CD4-positive, alpha-beta T cell treated with Interleukin-6 at 100 ng/mL for 8 hours (primary cell): ENCODE measurements at places on chromosomes 6 and 20.

- no peak for DNase-seq
Measured at GRCh38 chr20:59993736-59994430, 35.7 kb downstream of the CDH26 start.

GRCh38 chr20:32231245-32231644, 23.6 kb downstream of the POFUT1 start:
- DNase-seq = no peak

- DNase-seq = no peak
Measured at GRCh38 chr6:146884728-146885127, 286.0 kb downstream of the ADGB start.

GRCh38 chr6:14100138-14100537, 17.4 kb upstream of the CD83 start:
- DNase-seq = no peak
